ENCODE measurements at places on chromosomes 4 and X.

GRCh38 chr4:144754562-144755410 lies 108.8 kb downstream of the HHIP start:
- DNase-seq = no peak

DNA sequence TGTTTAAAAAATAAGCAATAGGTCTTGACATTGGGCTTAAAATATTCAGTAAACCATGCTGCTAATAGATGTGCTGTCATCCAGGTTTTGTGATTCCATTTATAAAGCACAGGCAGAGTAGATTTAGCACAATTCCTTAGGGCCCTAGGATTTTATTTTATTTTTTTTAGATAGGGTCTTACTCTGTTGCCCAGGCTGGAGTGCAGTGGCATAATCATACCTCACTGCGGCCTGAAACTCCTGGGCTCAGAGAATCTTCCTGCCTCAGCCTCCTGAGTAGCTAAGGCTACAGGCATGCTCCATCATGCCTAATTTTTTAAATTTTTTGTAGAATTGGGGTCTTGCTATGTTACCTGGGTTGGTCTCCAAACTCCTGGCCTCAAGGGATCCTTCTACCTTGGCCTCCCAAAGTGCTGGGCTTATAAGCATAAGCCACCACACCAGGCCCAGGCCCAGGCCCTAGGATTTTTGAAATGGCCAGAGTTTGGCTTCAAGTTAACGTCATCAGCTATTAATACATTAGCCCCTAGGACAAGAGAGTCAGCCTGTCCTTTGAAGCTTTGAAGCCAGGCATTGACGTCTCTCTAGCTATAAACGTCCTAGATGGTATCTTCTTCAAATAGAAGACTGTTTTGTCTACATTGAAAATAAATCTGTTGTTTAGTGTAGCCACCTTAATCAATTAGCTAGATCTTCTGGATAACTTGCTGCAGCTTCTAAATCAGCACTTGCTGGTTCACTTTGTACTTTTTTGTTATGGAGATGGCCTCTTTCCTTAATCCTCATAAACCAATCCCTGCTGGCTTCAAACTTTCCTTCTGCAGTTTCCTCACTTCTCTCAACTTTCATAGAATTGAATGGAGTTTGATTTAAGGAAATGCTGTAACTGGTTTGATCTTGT lies 35.8 kb downstream of the EIF2S3 start:
- no peak for DNase-seq

GRCh38 chrX:66149519-66149918 lies 14.5 kb upstream of the HEPH start:
- no peak for DNase-seq

GRCh38 chr4:43607827-43608461 lies 715.4 kb downstream of the GRXCR1 start:
- no peak for DNase-seq

DNA sequence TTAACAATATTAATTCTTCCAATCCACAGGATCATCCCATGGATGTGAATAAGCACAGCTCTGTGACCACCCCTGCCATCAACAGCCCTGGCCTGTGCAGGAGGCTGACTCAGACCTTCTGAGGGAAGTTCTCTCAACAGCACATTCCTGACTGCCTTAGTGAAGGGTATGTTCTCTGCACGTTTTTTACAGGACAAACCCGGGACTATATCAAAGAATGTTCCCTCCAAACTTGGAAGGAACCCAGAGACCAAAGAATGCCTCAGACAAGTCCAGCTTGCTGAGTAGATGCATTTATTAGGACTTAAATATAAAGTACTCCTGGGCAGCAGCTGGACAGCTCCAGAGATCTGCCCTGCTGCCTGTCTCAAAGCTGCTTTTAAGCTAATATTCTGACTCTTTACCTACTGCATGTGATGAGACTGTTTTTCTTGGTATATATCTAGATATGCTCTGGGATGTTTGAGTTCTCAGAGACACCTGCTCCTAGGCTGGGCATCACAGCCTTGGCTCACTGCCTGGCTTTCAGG lies 1127.8 kb upstream of the PRKX start:
- DNase-seq = no peak

GRCh38 chr4:100555611-100556337 lies 38.0 kb upstream of the EMCN start:
- no peak for DNase-seq

DNA sequence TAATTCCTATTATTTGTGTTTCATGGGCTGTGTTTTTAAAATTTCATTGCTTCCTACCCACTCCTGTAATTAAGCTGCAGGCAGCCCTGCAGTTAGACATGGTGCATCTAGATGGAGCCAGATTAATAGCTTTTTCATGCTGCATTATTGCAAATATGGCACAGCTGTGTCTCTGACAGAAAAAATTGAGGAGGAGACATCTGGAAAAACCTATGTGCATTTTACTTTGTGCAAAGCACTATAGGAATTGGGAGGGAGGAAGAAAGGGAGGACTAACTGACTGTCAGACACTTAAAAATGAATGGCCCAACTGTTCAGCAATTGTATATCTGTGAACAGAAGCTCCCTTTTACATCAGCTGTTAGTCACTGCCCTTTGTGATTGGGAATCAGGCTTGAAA lies 8.1 kb upstream of the RPGR start:
- DNase-seq = no peak

GRCh38 chr4:48343035-48343434 lies 1.7 kb downstream of the SLAIN2 start:
- DNase-seq = no peak

GRCh38 chrX:142483965-142484364 lies 278.9 kb upstream of the MAGEC2 start:
- DNase-seq = no peak

GRCh38 chr4:154602404-154603020 lies 9.9 kb downstream of the FGG start:
- no peak for DNase-seq

GRCh38 chr4:85748654-85749053 lies 273.7 kb downstream of the ARHGAP24 start:
- no peak for DNase-seq

- DNase-seq = no peak
Measured at GRCh38 chr4:18578307-18578706, 556.8 kb upstream of the LCORL start.

GRCh38 chrX:56248492-56248891 lies 16.3 kb downstream of the KLF8 start:
- DNase-seq = peak; percentile 60

- peak; percentile 23 for DNase-seq
Measured at GRCh38 chr4:87093443-87094123, 126.8 kb downstream of the KLHL8 start.

- no peak for DNase-seq
Measured at GRCh38 chr4:53889326-53890055, 174.9 kb downstream of the CHIC2 start.

- DNase-seq = no peak
Measured at GRCh38 chr4:302381-302780, 2.9 kb downstream of the ZNF732 start.

DNA sequence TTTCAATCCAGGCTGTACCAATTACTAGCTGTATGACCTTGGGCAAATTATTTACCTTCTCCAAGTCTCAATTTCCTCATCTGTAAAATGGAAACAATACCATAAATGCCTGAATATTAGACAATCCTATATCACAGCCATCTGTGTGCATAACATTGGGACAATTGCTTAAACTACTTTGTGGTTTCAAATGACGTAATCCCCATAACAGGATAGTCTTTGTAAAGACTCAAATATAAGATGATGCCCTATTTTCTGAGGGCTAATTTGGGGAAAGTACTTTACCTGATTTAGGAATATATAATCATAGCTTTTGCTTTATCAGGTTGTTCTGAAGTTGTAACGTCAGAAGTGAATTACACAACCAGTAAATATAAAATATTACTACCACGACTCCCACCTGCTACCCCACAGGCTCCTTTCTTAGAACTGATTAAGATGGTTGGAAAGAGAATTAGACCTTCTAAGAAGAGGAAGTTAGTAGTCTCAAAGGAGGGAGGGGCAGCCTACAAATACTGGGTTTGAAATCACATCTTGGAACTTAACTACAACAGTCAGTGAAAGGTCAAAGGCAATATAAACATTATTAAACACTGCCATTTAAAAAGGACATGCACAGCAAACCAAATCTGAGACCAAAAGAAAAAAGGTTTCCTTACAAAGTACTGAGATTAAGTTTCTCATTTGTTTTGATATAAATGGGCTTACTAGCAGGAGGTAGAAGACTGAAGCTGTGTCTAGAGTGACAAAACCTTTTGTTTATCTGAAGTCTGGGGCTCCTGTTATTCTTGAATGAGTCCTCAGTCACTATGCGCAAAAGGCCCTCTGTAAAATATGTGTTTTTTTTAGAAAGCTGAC lies 215.0 kb downstream of the SCFD2 start:
- DNase-seq = no peak

DNA sequence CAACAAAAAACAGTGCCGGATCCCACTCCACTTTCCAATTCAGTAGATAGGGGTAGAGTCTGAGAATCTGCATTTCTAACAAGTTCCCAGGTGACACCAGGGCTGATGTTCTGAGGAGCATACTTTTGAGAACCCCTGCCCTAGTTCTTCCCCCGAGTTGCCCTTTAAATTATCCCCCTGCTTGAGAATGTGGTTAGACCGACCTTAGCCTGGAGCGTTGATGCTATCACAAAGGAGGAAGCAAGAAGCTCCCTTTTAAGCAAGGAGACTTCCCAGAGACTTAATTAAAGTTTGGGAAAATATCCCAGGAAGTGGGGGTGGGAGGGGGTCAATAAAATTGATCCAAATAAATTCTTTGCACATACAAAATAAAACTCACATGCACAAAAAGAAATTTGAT lies 485.9 kb downstream of the SMARCA1 start:
- no peak for DNase-seq

DNA sequence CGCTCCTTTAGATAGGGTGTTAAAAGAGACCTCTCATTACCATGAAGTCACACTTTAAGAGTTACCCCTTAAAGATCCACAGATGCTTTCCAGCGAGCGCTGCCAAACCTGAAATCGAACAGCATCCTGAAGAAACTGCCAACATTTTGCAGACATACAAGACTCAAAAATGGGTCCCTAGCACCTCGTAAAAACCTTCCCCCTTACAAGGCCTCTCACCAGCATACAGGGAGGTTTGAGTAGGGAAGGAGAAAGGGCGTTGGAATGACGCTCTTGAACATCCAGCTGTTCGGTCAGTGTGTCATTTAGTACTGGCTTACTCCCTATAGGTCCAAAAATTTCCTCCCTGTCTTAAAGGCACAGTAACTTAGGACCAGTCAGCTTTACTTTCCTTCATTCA lies 45.3 kb upstream of the PGRMC1 start:
- no peak for DNase-seq

DNA sequence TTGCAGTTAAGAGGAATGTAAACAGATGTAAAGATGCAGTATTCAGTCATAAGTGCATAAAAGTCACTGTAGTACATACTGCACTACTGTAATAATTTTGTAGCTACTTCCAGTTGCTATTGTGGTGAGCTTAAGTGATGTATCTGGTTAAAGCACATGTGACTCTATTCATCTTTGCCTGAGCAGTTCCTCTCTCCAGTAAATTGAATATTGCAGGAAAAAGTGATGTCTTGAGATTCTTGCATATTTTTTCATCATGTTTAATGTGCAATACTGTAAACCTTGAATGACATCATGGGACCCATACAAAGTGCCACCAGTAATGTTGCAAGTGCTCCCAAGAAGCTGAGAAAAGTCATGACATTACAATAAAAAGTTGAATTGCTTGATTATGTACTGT lies 9.6 kb downstream of the UBA6 start:
- DNase-seq = no peak

GRCh38 chr4:848803-849477 lies 23.0 kb upstream of the CPLX1 start:
- no peak for DNase-seq

DNA sequence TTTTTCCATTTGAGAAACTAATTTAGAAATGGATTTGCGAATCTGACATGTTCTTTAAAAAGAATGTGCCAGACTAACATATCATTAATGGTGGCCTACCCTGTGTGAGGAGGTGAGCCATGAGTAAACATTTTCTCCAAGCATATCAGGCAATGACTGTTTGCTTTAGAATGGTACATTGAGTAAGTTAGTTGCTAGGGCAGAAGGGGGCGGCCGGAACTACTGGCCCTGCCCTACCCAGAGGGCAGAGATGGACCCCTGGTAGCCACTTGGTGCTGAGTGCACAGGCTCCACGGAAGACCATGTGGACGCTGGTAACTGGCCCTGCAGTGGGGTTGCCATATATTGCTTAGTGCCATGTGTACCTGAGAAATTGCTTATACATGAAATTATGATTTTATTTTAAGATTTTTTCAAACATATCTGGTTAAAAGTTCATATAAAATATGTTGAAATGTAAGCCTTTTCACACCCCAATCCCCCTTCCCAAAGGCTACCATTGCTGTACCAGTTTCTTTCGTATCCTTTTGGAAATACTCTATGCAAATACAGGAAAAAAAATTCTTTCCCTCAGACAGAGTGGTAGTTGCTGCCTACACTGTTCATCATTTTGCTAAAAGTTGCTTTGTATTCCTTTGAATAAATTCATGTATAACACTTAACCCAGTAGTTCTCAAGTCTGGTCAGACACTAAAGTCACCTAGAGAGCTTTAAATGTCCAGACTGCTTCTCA lies 8.8 kb downstream of the FNIP2 start:
- DNase-seq = no peak

GRCh38 chr4:1360423-1361283 lies 13.6 kb downstream of the UVSSA start:
- no peak for DNase-seq

- no peak for DNase-seq
Measured at GRCh38 chr4:13492747-13493146, 8.6 kb upstream of the RAB28 start.

- no peak for DNase-seq
Measured at GRCh38 chr4:15428611-15429010, 778 bp downstream of the C1QTNF7 start.

DNA sequence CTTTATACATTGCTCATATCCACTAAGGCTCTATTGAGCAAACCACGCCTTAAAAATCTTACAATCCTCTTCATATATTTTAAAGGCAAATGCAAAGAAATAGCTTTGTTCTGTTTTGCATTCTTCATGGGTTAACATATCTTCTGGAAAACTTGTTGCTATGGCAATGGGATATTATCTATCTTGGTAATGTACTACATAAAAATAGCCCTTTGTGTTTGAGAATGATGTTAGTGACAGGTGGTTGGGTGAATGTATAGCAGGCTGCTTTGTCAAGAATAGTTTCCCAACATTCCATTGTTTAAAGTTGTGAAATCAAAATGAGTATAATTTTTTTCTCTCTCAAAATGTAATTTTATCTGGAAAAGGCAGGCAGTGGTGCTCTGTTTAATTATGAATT lies 16.8 kb downstream of the REPS2 start:
- no peak for DNase-seq

DNA sequence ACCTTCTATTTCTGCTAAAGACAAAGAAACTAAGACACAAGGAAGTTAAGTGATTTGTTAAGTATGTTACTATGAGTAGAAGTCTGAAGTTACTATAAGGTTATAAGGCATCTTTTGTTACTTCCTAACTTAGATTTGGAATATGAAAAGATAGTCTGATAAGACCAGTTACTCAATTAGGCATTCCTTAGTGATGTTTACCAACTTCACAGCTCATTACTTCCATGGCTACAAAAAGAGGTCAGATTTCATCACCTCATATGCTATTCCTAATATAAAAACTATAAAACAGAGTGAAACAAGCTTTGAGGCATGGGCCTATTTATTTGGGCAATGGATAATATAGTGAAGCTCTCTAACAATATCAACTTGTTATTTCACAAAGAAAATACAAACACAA lies 143.1 kb downstream of the TBCK start:
- no peak for DNase-seq

Measured in stimulated activated CD4-positive, alpha-beta T cell treated with anti-CD3 and anti-CD28 coated beads, Interleukin-4, amount 100 ng/mL, for 1 hour (primary cell).